Epithelial cell of alveolus of lung (primary cell): ENCODE measurements at places on chromosomes 3 and 15. TPM values are rescaled to one million over a fixed set of nuclear protein-coding genes. Genes with fewer than 3 reads are reported as not detected.

The MEIS2 gene
- total RNA-seq = 9.6 and 30.7 TPM in 2 replicates

The PPP1R14D gene
- total RNA-seq = not detected in 2 replicates

The LSAMP gene
- total RNA-seq = 1.6 and 16.1 TPM in 2 replicates

The ATP13A3 gene
- 86.2 and 152 TPM in 2 replicates for total RNA-seq

The FBXL22 gene
- total RNA-seq = 0.32 TPM in 1 of 2 replicates, not detected in the other

The C2CD4A gene
- not detected in 2 replicates for total RNA-seq

The KIF15 gene
- 4.9 and 7.6 TPM in 2 replicates for total RNA-seq

The SAMD7 gene
- total RNA-seq = not detected in 2 replicates

The SPTSSB gene
- total RNA-seq = not detected in 2 replicates

The GOLGA6B gene
- total RNA-seq = not detected in 2 replicates

The SLC9C1 gene
- 0.26 TPM in 1 of 2 replicates, not detected in the other for total RNA-seq

The PROS1 gene
- total RNA-seq = 12.5 and 31.2 TPM in 2 replicates

The GABRA5 gene
- 0.24 and 0.26 TPM in 2 replicates for total RNA-seq

The TM4SF18 gene
- 0.56 and 2.2 TPM in 2 replicates for total RNA-seq

The CHRNB4 gene
- total RNA-seq = not detected in 2 replicates

The IL17RD gene
- 2.3 and 2.4 TPM in 2 replicates for total RNA-seq

The LMLN gene
- 3.4 and 3.9 TPM in 2 replicates for total RNA-seq

The PRICKLE2 gene
- 26.1 and 42.9 TPM in 2 replicates for total RNA-seq

The CMC1 gene
- 10.8 and 20.9 TPM in 2 replicates for total RNA-seq

The LRRC34 gene
- total RNA-seq = 1.9 and 2.9 TPM in 2 replicates

The RARRES1 gene
- total RNA-seq = 88.2 and 148 TPM in 2 replicates

The CD86 gene
- total RNA-seq = not detected in 2 replicates

The SPATA12 gene
- not detected in 2 replicates for total RNA-seq

The ZBED2 gene
- total RNA-seq = 0.39 TPM in 1 of 2 replicates, not detected in the other

The CNTN4 gene
- 2.3 and 2.4 TPM in 2 replicates for total RNA-seq

The ZNF860 gene
- total RNA-seq = 0.52 and 1.5 TPM in 2 replicates

The PRKCI gene
- total RNA-seq = 34.9 and 40.6 TPM in 2 replicates

The EPHB3 gene
- 0.39 and 7.7 TPM in 2 replicates for total RNA-seq

The RLBP1 gene
- not detected in 2 replicates for total RNA-seq

The CPB1 gene
- total RNA-seq = under 0.01 TPM in 1 of 2 replicates, not detected in the other

The FBXW12 gene
- total RNA-seq = not detected in 2 replicates

The LDHAL6B gene
- total RNA-seq = not detected in 2 replicates

The ZNF662 gene
- total RNA-seq = 1.3 and 3.0 TPM in 2 replicates

The CCR5 gene
- not detected in 2 replicates for total RNA-seq

The CLDN18 gene
- not detected in 2 replicates for total RNA-seq

The NDN gene
- 76.9 and 172 TPM in 2 replicates for total RNA-seq

The LRRC31 gene
- not detected in 2 replicates for total RNA-seq

The CSK gene
- 25.9 and 28.7 TPM in 2 replicates for total RNA-seq

The NR1D2 gene
- total RNA-seq = 8.8 and 17.2 TPM in 2 replicates

The OCA2 gene
- total RNA-seq = 0.13 and 0.16 TPM in 2 replicates

The SLC22A13 gene
- total RNA-seq = 0.26 and 1.6 TPM in 2 replicates

The SCN10A gene
- total RNA-seq = not detected in 2 replicates

The RASGRF1 gene
- not detected in 2 replicates for total RNA-seq

The ARRDC4 gene
- 6.9 and 22.7 TPM in 2 replicates for total RNA-seq

The ARGFX gene
- not detected in 2 replicates for total RNA-seq

The ECE2 gene
- total RNA-seq = not detected in 2 replicates

The C3orf52 gene
- total RNA-seq = 1.4 and 6.6 TPM in 2 replicates

The RBP2 gene
- total RNA-seq = not detected in 2 replicates

The ACTRT3 gene
- 3.7 and 3.9 TPM in 2 replicates for total RNA-seq

The SEC61A1 gene
- 217 and 371 TPM in 2 replicates for total RNA-seq
